ENCODE measurements at places on chromosomes 6 and 20.

GRCh38 chr6:143743301-143744166, 65.8 kb downstream of the PHACTR2 start:
- no peak for DNase-seq

DNA sequence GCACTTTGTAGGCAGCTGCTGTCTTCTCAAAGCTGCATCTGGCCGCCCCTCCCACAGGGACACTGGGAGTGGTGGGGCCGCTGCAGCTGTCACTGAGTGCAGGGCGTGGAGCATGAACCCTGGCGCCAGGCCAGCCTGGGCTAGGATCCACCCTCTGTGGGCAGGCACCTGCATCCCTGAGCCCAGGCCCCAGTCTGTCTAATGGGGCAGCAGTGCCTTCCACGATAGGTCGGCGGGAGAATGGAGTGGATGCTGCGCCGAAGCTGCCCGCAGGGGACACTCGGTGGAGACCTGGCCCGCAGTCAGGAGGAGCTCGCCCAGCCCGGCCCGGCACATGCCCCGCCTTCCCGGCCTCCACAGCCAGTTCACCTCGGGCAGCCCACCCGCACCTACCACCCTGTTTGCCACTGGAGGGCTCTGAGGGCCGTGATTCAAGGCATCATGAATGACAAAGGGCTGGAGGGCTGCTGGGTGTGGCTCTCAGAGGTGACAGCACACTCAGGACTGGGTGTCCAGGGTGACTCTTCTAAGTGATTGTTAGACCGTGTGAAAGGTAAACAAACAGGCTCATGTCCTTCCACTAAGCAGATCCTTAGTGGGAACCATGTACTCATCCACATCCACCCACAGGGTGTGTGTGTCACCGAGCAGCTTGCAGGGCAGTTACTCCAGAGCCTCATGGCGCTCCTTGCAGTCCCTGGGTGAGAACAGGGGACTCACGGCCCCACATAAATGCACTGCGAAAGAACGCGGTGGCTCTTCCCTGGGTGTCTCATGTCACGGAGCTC, 133.9 kb downstream of the AGPAT4 start:
- no peak for DNase-seq

- no peak for DNase-seq
These were observed 7.0 kb downstream of the NDUFAF5 start for GRCh38 chr20:13791540-13792459.

- DNase-seq, result no peak
These were observed 116.0 kb downstream of the SYCP2 start for GRCh38 chr20:59817406-59817805.

DNA sequence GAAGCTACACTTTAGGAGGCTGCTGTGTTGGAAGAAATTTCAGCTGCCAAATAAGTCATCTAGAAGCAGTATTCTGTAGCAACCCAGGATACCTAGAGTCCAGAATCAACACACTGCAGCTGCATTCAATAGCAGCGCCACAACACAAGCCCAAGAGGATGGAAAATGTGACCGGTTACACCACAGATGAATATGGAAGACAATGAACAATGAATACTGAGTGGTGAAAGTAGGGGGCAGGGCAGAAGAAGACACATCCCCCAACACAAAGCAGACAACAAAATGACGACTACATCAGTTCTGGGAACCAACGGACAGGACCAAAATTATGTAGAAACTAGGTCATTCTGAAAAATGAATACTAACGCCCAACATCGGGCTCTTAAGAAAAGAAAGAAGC, 38.2 kb downstream of the KIF6 start:
- DNase-seq, result no peak

- DNase-seq, result peak; percentile 30
These were observed 99.4 kb downstream of the BFSP1 start for GRCh38 chr20:17431621-17432364.

DNA sequence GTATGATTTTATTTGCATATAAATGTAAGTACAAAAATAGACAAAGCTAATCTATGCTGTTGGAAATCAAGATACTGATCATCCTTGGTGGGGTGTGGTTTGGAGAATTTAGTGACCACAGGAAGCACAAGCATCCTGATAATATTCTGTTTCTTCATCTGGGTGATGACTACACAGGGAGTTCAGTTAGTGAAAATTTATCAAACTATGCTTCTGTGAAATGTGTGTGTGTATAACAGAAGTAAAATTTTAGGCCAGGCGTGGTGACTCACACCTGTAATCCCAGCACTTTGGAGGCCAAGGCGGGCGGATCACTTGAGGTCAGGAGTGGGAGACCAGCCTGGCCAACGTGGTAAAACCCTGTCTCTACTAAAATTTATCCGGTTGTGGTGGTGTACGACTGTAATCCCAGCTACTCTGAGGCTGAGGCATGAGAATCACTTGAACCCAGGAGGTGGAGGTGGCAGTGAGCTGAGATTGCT, 20.6 kb downstream of the ENPP3 start:
- DNase-seq, result no peak

DNA sequence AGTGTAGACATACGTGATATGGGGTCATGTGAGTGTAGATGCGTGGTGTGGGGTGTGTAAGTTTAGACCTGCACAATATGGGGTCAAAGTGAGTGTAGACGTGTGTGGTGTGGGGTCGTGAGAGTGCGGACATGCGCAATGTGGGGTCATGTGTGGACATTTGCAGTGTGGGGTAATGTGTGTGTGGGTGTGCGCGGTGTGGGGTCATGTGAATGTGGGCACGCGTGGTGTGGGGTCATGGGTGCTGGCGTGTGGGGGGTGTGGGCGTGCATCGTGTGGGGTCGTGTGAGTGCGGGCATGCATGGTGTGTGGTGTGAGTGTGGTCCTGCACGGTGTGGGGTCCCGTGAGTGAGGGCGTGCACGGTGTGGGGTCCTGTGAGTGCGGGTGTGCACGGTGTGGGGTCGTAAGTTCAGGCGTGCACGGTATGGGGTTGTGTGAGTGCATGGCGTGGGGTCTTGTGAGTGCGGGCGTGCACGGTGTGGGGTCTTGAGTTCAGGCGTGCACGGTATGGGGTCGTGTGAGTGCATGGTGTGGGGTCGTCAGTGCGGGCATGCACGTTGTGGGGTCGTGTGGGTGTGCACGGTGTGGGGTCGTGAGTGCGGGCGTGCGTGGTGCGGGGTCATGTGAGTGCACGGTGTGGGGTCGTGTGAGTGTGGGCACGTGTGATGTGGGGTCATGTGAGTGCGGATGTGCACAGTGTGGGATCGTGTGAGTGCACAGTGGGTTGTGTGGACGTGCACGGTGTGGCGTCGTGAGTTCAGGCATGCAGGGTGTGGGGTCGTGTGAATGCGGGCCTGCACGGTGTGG, 14.3 kb downstream of the PCMTD2 start:
- no peak for DNase-seq

GRCh38 chr6:106300944-106301343, 24.6 kb downstream of the ATG5 start:
- DNase-seq, result no peak

GRCh38 chr6:1629316-1629715, 19.6 kb downstream of the FOXC1 start:
- no peak for DNase-seq

- DNase-seq, result no peak
These were observed 47.6 kb upstream of the ZNF337 start for GRCh38 chr20:25744261-25744660.

- no peak for DNase-seq
These were observed 9.1 kb downstream of the PNLDC1 start for GRCh38 chr6:159809149-159809548.

DNA sequence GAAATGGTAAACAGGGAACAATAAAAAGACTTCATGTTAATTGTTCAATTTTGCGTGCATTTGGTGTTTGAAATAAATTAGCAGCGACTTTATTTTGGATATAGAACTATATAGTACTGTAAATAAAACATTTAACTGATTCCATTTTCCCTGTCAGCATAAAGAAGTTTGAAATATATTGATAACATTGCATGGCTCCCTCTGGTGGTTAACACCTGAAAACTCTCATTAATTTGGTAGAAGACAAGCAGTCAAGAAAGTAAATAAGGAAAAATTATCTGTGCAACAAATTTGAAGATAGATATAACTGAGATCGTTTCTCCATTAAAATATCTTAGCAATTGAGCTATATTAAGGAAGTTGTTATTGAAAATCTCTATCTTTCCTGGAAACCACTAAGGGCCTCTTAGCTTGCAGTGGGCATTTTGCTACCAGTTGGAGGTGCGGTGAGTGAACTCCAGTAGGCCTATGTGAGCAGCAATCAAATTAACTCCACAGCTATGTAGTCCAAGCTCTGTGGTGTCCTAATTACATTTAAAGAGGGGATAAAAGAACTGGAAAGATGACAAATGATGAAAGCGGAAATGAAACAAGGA, 435.7 kb upstream of the FKBP1C start:
- no peak for DNase-seq

GRCh38 chr6:167760979-167761793, 65.5 kb upstream of the AFDN start:
- DNase-seq, result no peak

DNA sequence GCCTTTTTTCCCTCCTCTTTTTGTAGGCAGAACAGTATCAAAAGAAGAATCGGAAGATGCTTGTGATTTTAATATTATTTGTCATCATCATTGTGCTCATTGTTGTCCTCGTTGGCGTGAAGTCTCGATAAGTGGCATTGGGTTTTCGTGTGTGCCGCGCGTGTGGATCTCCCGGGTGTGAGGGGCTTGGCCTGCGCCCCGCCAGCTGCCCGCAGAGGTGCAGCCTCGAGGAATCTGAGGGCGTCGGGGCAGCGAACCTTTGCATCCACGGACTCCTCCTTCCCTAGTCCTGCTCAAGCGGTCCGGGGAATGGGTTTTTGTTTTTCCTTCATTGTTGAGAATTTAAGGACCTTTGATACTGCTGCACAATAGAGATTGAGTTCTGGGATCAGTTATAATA, 16.4 kb upstream of the NPEPL1 start:
- DNase-seq, result no peak

DNA sequence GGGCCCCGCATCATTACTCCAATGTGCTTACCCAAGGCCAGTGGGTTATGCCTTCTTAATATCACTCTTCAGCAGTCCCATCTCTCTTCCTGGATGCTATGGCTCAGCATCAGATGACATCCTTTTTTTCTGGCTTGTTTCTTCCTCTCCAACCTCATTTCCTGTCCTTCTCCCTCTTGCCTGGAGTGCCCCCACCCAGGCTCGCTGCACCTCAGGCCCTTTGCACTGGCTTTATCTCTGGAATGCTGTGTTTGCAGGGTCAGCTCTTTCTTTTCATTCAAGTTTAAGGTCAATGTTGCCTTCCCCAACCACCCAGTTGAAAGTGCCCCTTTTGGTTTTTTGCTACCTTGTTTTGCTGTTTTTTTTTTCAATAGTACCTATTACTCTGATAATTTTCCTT, 36.7 kb downstream of the CD40 start:
- DNase-seq, result no peak

DNA sequence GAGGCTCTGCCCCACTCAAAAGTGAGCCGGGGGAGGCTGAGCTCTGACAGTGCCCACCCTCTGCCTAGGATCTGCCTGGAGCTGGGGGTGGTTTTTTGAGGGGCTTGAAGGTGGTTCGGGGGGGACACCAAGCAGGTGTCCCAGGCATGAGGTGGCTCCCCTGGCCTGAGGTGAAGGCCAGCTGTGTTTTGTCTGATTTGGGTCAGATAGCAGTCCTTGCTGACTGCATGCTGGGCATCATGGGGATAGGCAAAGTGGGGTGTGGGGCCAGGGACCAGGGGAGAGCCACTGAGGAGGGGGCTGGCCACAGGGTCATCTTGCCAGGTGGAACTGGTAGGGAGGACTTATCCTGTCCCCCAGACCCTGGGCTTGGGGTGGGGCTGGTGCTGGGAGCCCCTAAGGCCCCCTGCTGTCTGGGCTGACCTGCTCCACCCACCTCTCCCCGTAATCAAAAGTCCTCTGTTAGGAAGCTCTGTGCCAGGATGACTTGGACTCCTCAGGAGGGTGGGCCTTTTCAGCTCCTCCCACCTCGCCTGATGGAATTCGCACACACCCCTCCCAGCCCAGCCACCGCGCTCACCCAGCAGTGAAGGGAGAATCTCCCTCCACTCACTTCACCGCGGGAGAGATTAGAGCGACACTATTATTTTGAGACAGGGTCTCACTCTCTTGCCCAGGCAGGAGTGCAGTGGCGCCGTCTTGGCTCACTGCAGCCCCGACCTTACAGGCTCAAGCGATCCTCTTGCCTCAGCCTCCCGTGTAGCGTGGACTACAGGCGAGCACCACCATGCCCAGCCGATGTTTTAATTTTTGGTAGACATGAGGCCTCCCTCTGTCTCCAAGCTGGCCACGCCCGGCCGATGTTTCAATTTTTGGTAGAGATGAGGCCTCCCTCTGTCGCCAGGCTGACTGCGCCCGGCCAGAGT, 1.5 kb upstream of the COL9A3 start:
- no peak for DNase-seq

DNA sequence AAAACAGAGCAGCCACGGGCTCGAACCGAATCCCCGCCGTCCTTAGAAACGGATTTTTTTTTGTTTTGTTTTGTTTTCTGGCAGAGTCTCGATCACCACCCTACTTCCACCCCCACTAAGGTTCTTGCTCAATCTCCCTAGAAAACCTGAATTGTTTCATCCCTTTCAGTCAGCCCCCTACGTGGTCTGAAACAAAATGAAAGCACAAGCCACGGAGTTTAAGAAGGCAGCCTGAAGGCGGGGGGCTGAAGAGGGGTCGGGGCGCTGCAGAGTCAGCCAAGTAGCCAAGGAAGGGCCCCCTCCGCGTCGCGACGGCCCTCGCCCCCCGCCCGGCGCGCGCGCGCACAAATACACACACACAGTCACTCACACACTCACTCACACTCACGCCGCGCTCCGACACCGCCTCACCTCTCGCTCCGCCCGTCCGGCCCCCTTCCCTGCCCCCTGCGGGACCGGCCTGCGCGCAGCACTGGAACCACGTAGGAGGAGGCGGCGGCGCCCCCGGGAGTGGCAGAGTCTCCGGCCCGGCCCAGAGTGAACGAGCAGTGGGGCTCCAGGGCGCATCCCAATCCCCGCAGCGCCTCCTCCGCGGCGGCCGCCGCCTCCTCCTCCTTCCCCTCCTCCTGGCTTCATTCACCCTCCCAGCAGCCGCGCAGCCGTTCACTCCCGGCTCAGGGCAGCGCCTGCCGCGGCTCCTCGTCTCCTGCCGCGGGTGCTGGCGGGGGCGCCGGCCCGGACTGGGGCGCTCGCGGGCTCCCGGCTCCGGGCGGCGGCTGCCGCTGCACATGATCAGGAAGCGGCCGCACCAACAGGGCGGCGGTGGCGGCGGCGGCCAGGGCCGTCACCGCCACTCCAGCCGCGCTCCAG, 1.4 kb downstream of the ATXN1 start:
- DNase-seq, result peak; percentile 57

- no peak for DNase-seq
These were observed 8.4 kb upstream of the TGM2 start for GRCh38 chr20:38173237-38174156.

DNA sequence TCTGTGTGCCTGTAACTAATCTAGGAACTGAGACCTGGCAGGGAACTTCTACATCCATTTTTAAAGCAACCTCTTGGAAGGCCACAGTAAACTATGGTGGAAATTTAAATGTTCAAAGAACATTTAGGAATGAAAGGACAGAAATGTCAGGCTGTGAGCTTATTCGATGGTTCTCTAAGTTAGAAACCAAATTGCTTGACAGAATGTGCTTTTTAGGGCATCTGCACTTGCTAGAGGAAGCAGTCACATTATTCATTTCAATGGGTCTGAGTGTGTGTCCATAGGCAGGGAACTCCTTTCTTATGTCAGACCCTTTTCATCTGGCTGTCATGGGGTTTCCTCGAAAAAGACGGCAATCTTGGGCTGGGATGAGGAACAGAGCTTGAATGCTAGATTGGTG, 84.4 kb downstream of the PPP1R14C start:
- no peak for DNase-seq

- no peak for DNase-seq
These were observed at the start of gene DCBLD1 for GRCh38 chr6:117482240-117483003. DCBLD1 (plus strand) TSS chr6:117482674; CDS start chr6:117482782, 108 bp downstream.

Data from activated naive CD4-positive, alpha-beta T cell (primary cell).